Neural crest cell (in vitro differentiated cells): ENCODE measurements at places on chromosomes 12 and 14. TPM values are rescaled to one million over a fixed set of nuclear protein-coding genes. Genes with fewer than 3 reads are reported as not detected.

CATSPERB gene
- total RNA-seq, result not detected in 2 replicates

DNA sequence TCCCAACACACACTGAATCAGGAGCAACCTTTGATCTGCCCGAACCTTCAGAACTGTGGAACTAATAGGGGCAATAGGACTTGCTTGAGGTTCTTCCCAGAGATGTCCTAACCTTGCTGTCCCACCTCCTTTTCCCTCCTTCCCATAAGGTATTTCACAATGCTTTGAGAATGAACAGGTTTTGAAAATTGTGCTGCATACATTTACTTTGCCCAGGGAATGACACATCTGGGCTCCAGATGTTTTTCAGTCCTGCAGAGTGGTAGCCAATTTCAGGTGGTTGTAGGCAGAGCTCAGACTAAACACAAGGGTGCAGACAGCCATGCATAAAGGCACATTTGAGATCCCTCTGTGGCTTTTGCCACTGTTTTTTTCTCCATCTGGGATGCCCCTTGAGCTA, 206.7 kb upstream of the PWP1 start:
- no peaks in the 10 kb centered on the region for H3K36me3 ChIP-seq
- no peak for DNase-seq
- H3K4me3 ChIP-seq, result no peak overlapping the region
- peaks cover 11% of the 10 kb centered on the region for H3K27me3 ChIP-seq
- H3K4me1 ChIP-seq, result no peaks in the 10 kb centered on the region

DNA sequence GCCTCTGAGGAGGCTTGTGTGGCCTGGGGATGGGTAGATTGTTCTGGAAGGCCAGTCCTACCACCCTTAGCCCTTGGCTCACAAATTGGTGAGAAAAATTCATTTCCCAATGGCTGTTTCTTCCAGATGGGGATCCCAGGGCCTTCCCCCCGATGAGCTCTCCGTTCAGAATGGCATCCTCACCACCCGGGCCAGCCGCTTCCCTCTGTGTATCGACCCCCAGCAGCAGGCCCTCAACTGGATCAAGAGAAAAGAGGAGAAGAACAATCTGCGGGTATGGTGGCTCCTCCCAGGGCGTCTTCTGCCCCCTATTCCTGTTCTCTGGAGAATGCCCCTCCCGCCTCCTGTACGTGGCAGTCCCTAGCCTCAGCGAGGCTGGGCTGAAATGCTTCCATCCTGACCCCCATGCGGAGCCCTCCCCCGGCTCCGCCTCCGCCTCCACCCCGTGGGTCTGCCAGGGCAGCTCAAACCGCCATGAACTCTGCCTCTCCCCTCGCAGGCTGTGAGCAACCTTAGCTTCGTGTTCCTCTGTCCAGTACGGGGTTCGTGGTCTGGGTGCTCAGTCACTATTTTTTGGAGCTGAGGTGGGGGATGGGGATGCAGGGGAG, 57.8 kb downstream of the CCDC92 start:
- peaks cover 12% of the 10 kb centered on the region for H3K36me3 ChIP-seq
- H3K4me3 ChIP-seq, result peak overlapping the region; percentile 43
- no peak overlapping the region for H3K27ac ChIP-seq
- H3K27me3 ChIP-seq, result peaks cover 34% of the 10 kb centered on the region

NRIP2 gene
- not detected in 2 replicates for total RNA-seq

DNA sequence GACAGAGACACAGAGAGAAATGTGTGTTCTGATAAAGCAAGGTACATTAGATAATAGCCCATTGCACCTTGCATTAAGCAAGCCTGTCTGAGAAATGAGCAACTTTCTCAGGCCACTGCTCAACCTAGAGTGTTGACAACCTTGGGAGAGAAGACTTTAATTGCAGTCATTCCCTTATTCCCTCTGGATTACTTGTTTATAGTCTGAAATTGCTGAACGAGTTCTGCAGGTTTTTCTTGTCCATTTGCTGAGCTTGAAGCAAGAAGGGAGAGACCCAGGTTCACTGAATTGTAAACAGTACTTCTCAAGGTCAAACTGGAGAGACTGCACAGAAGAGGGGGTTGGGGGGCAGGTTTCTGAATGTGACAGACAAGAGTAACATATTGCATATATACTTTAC, 159.4 kb upstream of the PLEKHG7 start:
- peaks cover 28% of the 10 kb centered on the region for H3K4me1 ChIP-seq
- no peaks in the 10 kb centered on the region for H3K27me3 ChIP-seq
- H3K4me3 ChIP-seq, result no peak overlapping the region
- no peak for DNase-seq
- no peak overlapping the region for H3K27ac ChIP-seq
- no peaks in the 10 kb centered on the region for H3K36me3 ChIP-seq

DNA sequence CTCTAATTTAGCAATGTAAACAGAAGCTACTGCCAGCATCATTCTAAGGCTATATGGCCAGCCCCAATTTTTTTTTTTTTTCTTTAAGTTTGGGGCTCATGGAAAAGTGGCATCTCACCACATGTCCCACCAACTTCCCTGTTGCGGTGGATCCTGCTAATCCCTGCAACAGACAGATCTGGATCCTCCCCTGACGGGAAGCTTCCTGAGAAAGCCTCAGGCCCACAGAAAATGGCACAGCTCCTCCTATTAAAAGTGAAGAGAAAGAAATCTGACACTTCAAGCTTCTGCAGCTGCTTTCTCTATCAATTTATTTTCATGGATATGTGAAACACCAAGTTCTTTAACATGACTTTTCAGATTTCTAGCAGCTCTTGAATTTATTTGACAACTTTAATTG, 433.8 kb upstream of the DCN start:
- H3K4me1 ChIP-seq, result peaks cover 42% of the 10 kb centered on the region
- no peak overlapping the region for H3K27ac ChIP-seq
- no peaks in the 10 kb centered on the region for H3K27me3 ChIP-seq
- peaks cover 3% of the 10 kb centered on the region for H3K36me3 ChIP-seq
- DNase-seq, result no peak

GRCh38 chr14:89036371-89036770, 211.9 kb downstream of the TTC8 start:
- no peaks in the 10 kb centered on the region for H3K36me3 ChIP-seq
- peaks cover 14% of the 10 kb centered on the region for H3K27me3 ChIP-seq
- peaks cover 12% of the 10 kb centered on the region for H3K4me1 ChIP-seq
- DNase-seq, result no peak
- H3K27ac ChIP-seq, result no peak overlapping the region

- H3K27me3 ChIP-seq, result no peaks in the 10 kb centered on the region
Observed at GRCh38 chr12:111393700-111394300, 11.9 kb upstream of the SH2B3 start.

DNA sequence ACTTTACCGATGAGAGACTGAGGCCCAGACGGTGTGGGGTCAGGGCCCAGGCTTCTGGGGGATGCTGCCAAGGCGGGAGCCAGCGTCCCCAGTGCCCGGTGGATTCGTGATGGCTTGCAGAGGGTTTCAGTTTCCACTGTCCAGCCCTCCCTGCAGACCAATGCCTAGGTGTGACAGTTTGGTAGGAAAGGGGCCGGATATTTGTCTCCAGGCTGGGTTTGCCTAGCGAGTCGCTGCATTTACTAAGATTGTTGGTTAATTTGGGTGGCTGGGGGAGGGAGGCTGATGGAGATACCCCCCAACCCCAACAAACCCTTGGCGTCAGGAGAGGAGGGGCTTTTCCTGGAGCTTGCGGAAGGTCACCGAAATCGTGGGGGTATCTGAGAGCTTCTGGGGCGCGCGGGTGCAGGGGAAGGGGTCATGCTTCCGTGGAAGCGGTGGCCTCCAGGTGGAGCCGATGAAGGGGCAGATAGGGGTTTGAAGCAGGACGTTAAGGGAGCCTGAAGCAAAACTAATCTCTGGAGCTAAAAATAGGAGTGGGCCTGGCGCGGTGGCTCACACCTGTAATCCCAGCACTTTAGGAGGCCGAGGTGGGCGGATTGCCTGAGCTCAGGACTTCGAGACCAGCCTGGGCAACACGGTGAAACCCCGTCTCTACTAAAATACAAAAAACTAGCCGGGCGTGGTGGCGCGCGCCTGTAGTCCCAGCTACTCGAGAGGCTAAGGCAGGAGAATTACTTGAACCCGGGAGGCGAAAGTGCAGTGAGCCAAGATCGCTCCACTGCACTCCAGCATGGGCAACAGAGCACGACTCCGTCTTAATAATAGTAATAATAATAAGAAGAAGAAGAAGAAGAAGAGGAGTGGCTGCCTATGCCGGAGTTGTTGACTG, 1.1 kb upstream of the CDC42BPB start:
- H3K36me3 ChIP-seq, result no peaks in the 10 kb centered on the region
- H3K4me1 ChIP-seq, result peaks cover 36% of the 10 kb centered on the region
- H3K27me3 ChIP-seq, result no peaks in the 10 kb centered on the region
- H3K4me3 ChIP-seq, result peak overlapping the region; percentile 90

SLCO1A2 gene
- total RNA-seq, result 5.4 and 5.6 TPM in 2 replicates

DNA sequence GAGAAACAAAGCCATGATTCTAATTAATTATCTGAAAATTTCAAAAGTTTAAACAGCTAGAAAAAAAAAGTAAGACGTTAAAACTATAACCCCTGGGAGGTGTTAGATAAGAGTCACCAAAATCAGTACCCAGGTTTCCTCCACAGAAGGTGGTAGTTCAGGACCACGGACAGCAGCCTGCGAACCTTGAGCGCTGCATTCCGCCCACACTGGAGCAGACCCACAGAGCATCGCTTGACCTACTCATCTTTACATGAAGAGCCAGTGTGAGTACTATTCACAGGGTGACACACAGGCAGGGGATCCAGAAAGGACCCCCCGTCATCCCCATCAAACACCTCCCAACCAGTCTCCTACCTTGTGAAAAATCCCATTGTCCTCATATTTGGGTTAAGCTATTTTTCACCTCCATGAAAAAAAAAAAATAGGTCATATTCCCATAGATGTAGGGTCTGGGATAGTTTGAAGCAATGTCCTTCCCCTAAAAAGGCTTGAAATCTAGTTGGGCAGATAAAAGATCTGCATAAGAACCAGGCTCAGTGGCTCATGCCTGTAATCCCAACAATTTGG, 8.8 kb upstream of the CHGA start:
- no peak overlapping the region for H3K27ac ChIP-seq
- H3K4me1 ChIP-seq, result no peaks in the 10 kb centered on the region
- H3K4me3 ChIP-seq, result no peak overlapping the region
- H3K36me3 ChIP-seq, result no peaks in the 10 kb centered on the region

POC1B gene
- 15.2 and 16.7 TPM in 2 replicates for total RNA-seq

- no peak overlapping the region for H3K27ac ChIP-seq
- no peak overlapping the region for H3K4me3 ChIP-seq
- H3K36me3 ChIP-seq, result peaks cover 20% of the 10 kb centered on the region
- H3K4me1 ChIP-seq, result peaks cover 37% of the 10 kb centered on the region
- H3K27me3 ChIP-seq, result no peaks in the 10 kb centered on the region
- no peak for DNase-seq
Observed at GRCh38 chr12:24394246-24394645, 444.8 kb upstream of the SOX5 start.

DNA sequence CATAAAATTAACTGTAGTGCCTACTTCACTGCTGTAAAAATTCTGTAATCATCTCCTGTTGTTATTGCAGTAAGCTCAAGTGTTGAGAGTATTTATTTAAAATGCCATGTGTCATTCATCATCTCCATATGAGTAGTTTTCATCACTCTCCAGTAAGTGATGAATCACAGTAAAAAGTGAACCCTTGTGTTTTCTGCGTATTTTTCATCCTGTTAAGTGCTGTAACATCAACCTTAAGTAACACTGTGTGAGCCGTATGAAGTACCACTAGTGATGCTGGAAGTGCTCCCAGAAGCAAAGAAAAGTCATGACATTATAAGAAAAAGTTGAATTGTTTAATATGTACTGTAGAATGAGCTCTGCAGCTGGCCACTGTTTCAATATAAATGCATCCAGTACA, 55.4 kb downstream of the SLCO1B3 start:
- no peaks in the 10 kb centered on the region for H3K36me3 ChIP-seq
- H3K27ac ChIP-seq, result no peak overlapping the region
- H3K27me3 ChIP-seq, result no peaks in the 10 kb centered on the region
- H3K4me3 ChIP-seq, result no peak overlapping the region
- DNase-seq, result no peak

DNA sequence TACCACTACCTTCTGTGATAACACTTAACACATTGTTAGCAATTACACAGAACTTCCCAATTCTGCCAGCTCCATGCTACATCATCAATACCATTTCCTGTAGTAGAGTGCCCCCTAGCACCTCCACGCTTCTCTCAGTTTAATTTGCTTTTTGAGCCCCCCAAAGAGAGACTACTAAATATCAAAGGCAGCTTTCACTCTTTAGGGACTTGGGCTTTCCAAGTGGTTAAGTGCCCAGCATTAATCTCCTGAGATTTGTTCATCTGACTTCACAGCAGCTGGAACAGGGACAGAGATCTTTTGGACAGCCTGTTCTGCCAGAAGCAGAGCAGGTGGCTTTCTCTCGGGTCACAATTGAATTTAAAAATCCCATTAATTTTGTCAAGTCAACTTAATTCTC, 954.9 kb downstream of the DIO2 start:
- H3K27ac ChIP-seq, result no peak overlapping the region
- no peak for DNase-seq
- H3K27me3 ChIP-seq, result peaks cover 3% of the 10 kb centered on the region
- no peaks in the 10 kb centered on the region for H3K36me3 ChIP-seq
- H3K4me1 ChIP-seq, result no peaks in the 10 kb centered on the region

DNA sequence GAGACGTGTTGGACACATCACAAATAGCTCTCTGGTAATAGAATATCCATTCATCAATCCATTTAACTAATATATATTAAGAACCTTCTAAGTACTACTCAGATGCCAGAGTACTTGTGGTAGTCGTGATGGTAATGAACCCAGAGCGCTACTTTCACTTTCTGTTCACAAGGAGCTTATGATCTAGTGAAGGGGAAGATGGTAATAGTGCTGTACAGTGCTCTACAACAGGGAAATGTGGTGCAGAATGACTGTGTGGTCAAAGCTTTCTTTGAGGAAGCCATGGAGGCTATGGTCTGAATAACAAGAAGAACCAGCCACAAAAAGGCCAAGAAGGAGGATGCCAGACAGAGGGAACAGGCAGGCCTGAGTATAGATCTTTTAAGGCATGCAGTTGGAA, 212.0 kb downstream of the PTPRO start:
- H3K4me3 ChIP-seq, result no peak overlapping the region

ADSS1 gene
- 4.4 and 5.0 TPM in 2 replicates for total RNA-seq

DNA sequence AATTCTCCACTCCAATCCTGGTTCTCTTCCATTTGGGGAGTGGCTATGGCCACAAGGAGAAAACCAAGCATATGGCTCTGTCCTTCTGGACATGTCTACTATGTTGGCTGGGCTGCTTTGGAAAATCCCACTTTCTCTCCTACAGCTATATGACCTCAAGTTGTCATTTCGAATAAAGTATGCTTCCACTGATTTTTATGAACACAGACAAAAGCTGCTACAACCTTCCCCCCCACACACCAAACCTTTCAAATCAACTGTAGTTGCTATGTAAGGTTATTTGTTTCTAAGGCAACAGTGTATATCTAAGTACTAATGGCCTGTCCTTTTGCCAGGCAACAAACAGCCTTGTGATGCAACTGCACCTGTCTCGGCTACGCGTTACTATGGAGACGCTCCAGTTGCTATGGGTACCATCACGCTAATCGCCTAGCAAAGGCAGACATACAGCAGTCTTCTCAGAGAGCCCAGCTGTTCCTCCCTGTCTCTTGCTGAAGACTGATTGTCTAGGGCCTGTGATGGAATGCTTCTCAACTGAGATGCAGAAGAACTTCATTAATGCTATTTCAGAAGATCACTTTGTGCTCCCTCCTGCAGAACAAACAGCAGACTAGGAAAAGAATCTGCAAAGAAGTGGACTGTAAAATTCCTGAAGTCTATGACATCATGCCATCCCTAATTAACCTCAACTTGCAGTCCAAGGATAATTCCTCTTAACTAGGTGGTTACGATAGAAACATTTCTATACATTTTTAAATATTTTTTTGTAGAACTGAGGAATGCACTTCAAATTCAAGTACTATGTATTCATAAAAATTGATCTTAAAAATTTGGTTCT, 67.6 kb downstream of the FOXN3 start:
- H3K27ac ChIP-seq, result peak overlapping the region; percentile 27
- peak overlapping the region; percentile 39 for H3K4me3 ChIP-seq
- peaks cover 32% of the 10 kb centered on the region for H3K4me1 ChIP-seq
- peaks cover 25% of the 10 kb centered on the region for H3K36me3 ChIP-seq
- peak; percentile 55 for DNase-seq
